CD4-positive, alpha-beta T cell (primary cell): ENCODE measurements at places on chromosomes 2 and 18.

DNA sequence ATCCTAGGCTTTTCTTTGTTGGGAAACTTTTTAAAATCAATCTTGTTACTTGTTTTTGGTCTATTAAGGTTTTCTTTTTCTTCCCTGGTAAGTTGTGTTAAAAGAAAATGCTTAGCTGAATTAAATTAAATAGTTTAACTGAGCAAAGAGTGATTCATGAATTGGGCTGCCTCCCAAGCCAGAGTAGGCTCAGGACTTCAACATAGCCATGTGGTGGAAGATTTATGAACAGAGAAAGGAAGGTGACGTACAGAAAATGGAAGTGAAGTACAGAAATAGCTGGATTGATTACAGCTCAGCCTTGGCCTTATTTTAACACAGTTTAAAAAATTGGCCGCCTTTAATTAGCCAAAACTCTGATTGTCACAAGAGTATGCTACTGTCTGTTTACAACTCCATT lies 27.9 kb upstream of the GALNT5 start:
- no peak for DNase-seq

GRCh38 chr18:74274700-74275099 lies 17.1 kb downstream of the CYB5A start:
- DNase-seq: no peak

DNA sequence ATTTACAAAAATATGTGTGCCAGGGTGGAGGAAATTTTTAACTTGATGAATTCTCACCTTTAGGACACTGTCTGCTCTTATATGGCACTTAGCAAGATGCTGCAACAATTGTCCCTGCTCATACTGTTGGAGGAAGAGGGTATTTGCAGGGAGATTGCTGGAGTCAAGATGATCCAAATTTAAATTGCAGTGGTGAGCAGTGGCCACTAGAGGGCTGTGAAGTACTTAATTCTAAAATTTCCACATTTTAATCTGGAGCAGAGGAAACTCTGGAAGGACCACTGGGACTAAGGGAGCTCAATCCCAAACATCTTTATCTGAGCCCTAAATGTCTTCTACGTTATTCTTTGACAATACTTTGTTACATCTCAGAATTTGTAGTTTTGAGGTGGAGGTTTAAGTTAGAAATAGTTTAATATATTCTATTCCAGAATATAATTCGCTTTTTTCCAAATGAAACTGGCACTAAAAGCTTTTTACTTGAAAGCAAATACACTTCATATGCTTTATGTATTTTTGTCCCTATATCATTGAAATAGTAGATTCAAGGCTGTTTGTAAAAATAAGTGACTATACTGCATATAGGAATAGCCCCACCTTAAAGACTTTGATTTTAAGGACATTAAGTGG lies 33.0 kb upstream of the PTH2R start:
- DNase-seq: peak; percentile 26

DNA sequence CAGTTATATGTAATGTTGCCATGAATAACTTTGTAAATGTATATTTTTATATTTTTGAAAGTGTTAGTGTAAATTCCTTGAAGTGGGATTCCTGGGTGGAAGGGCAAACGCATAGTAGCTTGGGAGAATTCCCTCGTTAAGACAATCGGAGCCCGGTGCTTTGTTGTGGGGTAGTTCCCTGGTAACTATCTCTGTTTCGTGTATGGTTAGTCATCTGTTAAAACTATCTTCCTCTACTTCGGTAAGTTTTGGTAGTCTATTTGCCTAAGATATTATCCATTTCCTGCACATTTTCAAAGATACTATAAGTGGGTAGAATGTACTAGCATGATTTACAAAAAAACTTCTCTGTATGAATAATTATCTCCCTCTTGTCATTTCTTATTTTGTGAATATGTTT lies 113.8 kb upstream of the NRXN1 start:
- no peak for DNase-seq
